ENCODE measurements at places on chromosomes 5 and 9.
A peak's percentile ranks its signal among the peaks of the same experiment; 100 is the strongest.

DNA sequence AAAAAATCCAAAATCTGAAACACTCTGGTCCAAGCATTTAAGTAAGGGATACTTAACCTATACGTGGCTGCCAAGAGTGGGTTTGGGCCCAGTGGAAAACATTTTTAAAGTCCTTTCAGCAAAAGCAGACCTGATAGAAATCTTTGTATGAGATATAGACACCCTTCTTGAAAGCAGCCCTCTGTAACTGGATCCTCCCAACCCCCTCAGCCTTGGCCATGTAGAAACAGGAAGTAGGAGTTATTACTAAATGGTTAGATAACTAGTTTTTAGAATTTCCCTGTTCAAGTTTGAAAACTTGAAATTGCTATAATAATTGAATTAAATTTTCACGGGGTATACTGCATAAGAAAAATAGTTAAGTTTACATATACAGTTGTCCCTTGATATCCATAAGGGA lies 111.3 kb upstream of the PCA3 start:
- DNase-seq = no peak

DNA sequence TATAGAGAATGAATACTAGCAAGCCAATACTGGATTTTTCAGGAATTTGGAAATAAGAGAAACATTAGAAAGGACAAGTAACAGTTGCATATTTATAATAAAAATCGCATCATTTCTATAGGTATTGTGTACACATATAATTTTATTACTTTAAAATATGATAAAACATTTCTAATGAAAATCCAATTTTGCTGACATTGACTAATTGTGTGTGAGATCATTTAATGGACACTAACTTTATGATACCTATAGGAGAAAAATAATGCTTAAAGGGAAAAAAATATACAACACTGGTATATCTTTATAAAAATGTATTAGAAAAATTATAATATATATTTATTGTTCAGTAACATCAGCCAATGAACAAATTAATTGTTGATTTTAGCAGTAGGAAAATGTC lies 557.3 kb downstream of the CDH12 start:
- no peak for DNase-seq

GRCh38 chr5:4862500-4862899 lies 277.6 kb upstream of the ADAMTS16 start:
- no peak for DNase-seq

DNA sequence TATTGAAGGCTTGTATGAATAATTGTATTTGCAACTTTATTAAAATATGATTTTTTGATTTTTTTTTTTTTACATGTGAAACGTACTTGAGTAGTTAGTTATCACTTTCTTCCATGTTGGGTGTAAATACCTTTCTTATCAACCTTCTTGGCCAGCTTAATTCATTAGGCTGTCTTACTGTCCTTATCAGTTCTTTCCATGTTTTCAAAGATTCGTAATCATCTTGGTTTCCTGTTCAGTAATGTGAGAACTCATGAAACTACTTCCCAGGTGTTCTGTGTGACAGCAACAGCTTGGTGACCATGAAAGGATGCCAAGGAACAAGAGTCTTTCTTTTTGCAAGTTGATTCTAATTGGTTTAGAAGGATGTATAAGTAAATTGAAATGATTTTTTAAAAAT lies 100.0 kb downstream of the ADGRV1 start:
- no peak for DNase-seq

DNA sequence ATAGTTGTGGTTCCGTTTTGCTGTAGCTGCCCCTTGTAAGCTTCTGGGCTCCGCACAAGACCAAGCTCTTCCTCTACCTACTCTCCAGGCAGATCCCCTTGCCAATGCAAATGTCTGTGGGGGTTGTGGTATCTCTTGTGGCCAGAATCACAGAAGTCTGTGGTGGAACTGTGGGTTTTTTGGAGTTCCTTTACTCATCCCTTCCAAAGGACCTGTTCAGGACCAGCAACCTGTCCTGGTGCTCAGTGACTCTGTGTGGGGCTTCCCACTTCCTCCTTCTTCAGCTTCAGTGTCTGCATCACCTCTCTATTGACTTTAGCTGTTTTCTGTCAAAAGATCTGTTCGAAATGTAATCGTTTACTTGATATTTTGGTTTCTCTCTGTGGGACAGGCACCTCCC lies 441.3 kb upstream of the ADAMTSL1 start:
- DNase-seq = no peak

DNA sequence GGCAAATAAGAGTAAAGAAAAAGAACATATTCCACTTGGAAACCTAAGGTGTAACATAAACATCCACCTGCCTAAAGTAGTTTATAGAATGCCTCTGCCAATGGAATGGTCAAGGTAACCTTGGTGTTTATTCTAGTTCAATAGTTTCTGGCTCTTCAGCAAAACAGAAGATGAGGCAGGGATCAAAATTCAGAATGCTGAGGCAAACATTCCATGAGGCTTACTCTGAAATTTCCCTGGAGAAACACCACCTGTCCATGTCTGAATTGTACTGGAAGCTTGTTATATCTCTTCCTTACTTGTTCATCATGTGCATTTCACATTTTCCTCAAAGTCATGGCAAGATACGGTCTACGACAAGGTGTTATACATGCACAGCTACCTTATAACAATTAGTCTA lies 1862.4 kb upstream of the ACO1 start:
- no peak for DNase-seq

GRCh38 chr9:68560071-68560844 lies 19.6 kb upstream of the TMEM252 start:
- DNase-seq = peak; percentile 63

- DNase-seq = no peak
Observed at GRCh38 chr5:73327908-73328455, 120.6 kb downstream of the FOXD1 start.

DNA sequence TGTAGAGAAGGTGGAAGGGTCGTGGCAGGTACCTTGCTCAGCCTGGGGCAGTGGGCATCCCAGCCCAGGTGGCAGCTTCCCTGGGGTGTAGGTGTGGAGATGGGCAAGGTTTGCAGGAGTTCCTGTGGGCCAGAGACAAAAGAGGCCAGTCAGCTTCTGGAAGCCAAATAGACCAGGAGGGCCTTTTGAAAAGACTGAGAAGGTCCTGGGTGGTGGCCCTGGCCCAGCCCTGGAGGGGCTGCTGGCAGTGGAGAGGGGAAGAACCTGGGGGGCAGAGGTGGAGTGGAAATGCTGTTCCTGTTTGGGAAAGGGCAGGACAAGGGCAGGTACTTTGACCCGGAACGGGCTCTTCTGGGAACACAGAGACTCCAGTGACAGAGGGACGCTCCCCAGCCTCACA lies 7.0 kb upstream of the IL3 start:
- no peak for DNase-seq

- no peak for DNase-seq
Observed at GRCh38 chr5:88887342-88887741, 4.4 kb upstream of the MEF2C start.

GRCh38 chr9:70933321-70933720 lies 188.1 kb downstream of the TRPM3 start:
- no peak for DNase-seq

- DNase-seq = no peak
Observed at GRCh38 chr5:174520420-174521396, 203.7 kb upstream of the MSX2 start.

DNA sequence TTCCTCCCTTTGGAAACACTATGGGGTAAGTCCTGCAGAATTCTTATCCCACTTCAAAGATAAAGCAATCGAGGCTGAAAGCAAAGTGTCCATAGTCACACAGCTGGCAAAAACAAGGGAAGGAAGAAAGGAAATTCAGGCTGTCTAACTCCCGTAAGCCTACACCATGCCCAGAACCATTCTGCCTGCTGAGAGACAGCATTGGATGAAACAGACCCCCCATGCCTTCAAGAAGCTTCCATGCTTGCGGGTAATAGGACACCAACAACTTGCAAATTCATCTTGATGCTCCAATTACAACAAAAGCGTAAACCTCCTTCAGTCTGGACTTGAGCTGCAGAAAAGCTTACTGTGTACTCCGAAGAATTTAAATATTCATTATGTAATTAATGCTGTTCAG lies 181.1 kb upstream of the WWC1 start:
- no peak for DNase-seq

DNA sequence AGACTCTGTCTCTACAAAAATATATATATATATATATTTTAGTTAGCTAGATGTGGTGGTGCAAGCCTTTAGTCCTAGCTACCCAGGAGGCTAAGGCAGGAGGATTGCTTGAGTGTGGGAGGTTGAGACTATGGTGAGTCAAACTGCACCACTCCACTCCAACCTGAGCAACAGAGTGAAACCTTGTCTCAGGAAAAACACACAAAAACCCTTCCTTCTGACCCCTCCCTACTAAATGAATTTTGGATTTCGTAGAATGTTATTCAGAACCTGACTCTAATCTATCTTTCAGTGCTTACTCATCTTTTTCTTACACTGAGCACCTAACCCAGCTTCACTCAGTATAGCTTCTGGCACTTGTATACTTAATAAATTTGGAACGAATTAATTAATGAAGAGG lies 35.2 kb upstream of the IL7R start:
- no peak for DNase-seq

- no peak for DNase-seq
Observed at GRCh38 chr5:55591686-55592085, 56.9 kb upstream of the PLPP1 start.

GRCh38 chr9:70466976-70467561 lies 52.6 kb upstream of the KLF9 start:
- DNase-seq = no peak

- DNase-seq = no peak
Observed at GRCh38 chr9:26775391-26775790, 117.2 kb downstream of the CAAP1 start.

GRCh38 chr5:135993880-135994636 lies 34.7 kb upstream of the TGFBI start:
- DNase-seq = no peak

DNA sequence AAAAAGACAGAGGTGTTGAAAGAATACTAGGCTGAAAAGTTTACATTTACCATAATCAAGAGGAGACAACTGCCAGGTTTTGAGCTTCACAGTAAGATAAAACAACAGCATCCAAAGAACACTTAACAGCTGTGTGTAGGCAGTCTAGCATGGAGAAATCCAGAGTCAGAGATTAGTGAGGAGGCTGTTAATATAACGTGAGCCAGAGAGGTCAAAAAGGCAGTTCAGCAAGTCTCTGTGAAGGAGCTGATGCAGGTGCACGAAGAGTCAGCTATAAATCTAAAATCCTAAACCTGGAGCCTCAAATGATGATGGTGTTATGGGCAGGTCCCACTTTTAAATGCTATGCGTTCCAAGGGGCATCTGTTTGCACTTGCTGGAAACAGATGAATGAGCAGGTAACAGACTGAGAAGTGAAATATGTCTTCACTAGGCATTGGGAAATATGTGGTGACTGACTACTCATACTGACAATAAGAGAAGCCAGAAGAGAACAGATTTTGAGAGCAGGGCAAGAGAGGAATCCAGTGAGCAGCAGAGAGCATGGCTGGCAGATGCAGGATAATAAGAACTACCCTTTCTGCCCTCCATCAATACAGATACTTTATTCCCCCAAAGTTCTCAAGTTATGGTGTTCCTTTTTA lies 8.7 kb downstream of the APTX start:
- DNase-seq = no peak

- no peak for DNase-seq
Observed at GRCh38 chr5:76391014-76391413, 12.1 kb upstream of the IQGAP2 start.

- DNase-seq = no peak
Observed at GRCh38 chr5:44719856-44720255, 88.9 kb upstream of the MRPS30 start.

DNA sequence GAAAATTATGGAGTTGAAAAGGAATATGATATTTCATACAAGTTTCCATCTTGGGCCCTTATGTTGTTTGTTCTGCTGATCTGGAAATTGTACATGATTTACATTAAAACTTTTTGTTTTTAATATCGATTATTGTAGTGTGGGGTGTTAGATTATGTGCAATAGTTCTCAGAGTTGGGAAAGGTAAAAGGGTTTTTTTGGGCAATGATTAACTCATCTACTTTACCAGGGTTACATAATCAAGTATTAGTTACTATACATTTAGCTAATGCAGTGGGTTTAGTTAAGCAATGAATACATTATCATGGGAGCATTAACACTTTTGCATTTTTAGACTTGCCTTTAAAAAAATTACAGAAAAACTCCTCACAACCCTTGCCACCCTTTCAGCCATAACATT lies 134.0 kb downstream of the ZSWIM6 start:
- DNase-seq = no peak

- DNase-seq = no peak
Observed at GRCh38 chr5:132104556-132104955, 31.0 kb downstream of the CSF2 start.

GRCh38 chr9:124766815-124767554 lies 4.1 kb downstream of the NR6A1 start:
- no peak for DNase-seq

DNA sequence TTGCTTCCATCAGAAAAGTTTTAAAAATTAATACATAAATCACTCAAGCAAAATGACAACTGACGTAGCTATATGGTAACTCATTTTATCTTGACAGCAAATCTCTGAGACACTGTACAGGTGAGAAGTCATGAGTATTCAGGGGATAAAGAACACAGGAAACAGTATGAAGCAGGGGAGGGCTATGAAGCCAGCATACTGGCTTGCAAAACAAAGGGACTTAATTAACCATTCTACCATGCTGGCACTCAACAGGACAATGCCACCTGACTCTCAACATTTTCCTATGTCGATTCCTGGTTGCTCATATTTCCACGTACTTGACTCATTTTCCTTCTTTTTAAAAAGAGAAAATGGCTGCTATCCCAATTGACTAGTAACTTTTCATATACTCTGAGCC lies 151.4 kb upstream of the RETREG1 start:
- DNase-seq = no peak

GRCh38 chr9:4859035-4859434 lies 66.3 kb downstream of the RCL1 start:
- DNase-seq = no peak

GRCh38 chr5:113433862-113434612 lies 752 bp downstream of the TSSK1B start:
- no peak for DNase-seq

DNA sequence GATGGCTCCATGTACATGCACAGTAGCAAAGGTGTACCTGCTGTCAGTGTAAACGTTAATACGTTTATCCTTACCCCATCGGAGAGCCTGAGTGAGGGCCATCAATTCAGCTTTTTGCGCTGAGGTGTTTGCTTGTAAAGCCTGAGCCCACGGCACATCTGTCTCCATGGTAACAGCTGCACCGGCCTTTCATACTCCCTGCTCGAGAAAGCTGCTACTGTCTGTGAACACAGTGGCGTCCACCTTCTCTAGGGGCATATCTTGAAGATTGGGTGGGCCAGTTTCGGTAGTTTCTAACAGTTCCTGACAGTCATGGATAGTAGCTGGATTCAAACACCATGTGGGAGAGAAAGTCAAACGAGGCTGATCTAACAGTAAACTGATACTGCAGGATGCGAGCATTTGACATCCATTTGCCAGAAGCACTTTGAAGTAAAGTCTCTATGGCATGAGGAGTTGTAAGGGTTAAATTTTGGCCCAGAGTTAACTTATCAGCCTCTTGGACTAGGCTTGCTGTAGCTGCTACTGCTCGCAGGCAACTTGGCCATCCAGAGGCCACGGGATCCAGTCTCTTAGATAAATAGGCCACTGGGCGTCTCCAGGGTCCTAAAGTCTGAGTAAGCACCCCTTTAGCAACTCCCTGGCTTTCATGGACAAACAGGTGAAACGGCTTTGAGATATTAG lies 21.0 kb upstream of the RHOBTB3 start:
- DNase-seq = no peak

Measured in endothelial cell (in vitro differentiated cells).